ENCODE measurements at places on chromosomes 16 and 17.

DNA sequence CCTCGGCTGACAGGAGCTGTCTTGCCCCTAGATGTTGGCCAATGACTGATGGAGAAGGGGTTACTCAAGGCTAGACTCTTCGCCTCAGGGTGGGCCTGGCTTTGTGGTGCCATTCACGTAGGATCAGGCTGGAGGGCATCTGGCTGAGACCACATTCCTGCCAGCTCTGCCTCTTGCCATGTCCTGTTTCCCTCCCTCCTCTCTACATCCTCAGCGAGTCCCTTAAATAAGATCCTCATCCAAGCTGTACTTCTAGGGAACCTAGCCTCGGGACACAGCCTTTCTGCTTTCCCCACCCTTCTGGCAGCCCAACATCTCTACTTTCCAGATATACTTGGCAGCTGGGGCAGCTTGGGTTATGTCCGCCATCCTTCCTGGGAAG lies 27.9 kb upstream of the EFCAB13 start:
- DNase-seq = no peak

DNA sequence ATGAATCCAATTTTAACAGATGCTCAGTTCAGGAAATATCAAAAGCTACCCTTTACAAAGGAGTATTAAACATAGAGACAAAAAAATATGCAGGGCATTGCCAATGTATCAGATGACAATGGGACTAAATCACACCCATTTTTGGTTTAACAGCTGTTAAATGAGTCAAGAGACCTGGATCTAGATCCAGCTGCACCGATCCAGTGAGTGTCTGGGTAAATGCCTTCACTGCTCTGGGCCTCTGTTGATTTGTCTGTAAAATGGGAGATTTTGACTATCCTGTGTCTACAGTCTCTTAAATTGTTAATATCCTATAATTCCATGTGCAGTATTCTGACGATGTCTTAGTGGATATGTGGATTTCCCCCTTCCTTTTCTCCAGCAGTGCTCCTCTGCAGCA lies 16.4 kb downstream of the KRT23 start:
- no peak for DNase-seq

- peak; percentile 35 for DNase-seq
These were observed 9.9 kb upstream of the GUCY2D start for GRCh38 chr17:7992516-7992915.

- DNase-seq = peak; percentile 66
These were observed 28.1 kb upstream of the PECAM1 start for GRCh38 chr17:64418506-64419339.

DNA sequence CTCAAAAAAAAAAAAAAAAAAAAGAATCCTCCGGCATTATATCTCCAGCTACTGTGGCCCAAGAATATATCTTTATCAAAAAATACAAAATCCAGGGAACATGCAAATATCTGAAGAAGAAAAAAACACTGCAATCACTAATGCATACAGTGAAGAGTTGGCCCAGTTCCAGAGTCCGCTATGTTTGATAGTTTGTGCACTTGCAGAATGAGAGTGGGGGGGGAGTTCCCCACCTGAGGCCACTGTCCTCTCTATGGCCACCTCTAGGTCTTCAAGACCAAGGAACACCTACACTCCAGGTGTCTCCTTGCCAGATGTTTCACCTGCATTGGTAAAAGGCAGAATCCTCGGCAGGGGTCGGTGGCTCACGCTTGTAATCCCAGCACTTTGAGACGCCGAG lies 4.0 kb downstream of the ZNF785 start:
- DNase-seq = no peak

Data from fibroblast of upper back skin (primary cell).